Activated CD4-positive, alpha-beta T cell treated with anti-CD3 and anti-CD28 coated beads, Interleukin-2, amount 10 ng/mL, durations not matched to agents 24 days and 14 days (primary cell): ENCODE measurements at places on chromosomes 1 and 21.

GRCh38 chr1:109850194-109850593 is 60.5 kb upstream of the CSF1 start:
- H3K36me3 ChIP-seq: no peaks in the 10 kb centered on the region
- H3K27me3 ChIP-seq: no peaks in the 10 kb centered on the region
- no peak for DNase-seq
- H3K4me3 ChIP-seq: no peak overlapping the region

DNA sequence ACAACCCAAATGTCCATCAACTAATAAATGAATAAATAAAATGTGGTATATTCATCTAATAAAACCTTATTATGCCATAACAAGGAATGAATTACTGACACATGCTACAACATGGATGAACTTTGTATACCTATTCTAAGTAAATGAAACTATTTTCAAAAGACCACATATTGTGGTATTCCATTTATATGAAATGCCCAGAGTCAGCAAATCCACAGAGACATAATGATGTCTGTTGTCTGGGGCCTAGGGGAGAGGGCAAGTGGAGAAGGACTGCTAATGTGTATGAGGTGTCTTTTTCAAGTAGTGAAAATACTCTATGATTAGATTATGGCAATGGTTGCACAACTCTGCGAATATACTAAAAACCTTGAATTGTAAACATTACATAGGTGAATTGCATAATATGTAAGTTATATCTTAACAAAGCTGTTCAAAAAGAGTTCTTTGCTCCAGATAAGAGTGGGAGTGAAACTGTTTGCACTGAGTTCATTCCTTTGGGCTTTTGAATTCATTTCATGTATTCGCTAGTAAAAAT is 464.2 kb downstream of the NUF2 start:
- H3K4me3 ChIP-seq: no peak overlapping the region
- no peaks in the 10 kb centered on the region for H3K36me3 ChIP-seq
- no peak for DNase-seq
- H3K27me3 ChIP-seq: no peaks in the 10 kb centered on the region

- H3K4me1 ChIP-seq: peaks cover 3% of the 10 kb centered on the region
- H3K27ac ChIP-seq: no peak overlapping the region
- H3K36me3 ChIP-seq: no peaks in the 10 kb centered on the region
- H3K27me3 ChIP-seq: peaks cover 6% of the 10 kb centered on the region
- no peak for DNase-seq
- no peak overlapping the region for H3K4me3 ChIP-seq
Measured at GRCh38 chr1:59967780-59968179, 41.2 kb upstream of the CYP2J2 start.

GRCh38 chr1:180252638-180253536 is 22.8 kb downstream of the LHX4 start:
- DNase-seq: peak; percentile 93
- no peaks in the 10 kb centered on the region for H3K36me3 ChIP-seq
- no peak overlapping the region for H3K4me3 ChIP-seq
- no peaks in the 10 kb centered on the region for H3K27me3 ChIP-seq
- H3K27ac ChIP-seq: no peak overlapping the region
- H3K4me1 ChIP-seq: peaks cover 7% of the 10 kb centered on the region
